ENCODE measurements at places on chromosomes 4 and X. TPM values are rescaled to one million over a fixed set of nuclear protein-coding genes. Genes with fewer than 3 reads are reported as not detected.

DNA sequence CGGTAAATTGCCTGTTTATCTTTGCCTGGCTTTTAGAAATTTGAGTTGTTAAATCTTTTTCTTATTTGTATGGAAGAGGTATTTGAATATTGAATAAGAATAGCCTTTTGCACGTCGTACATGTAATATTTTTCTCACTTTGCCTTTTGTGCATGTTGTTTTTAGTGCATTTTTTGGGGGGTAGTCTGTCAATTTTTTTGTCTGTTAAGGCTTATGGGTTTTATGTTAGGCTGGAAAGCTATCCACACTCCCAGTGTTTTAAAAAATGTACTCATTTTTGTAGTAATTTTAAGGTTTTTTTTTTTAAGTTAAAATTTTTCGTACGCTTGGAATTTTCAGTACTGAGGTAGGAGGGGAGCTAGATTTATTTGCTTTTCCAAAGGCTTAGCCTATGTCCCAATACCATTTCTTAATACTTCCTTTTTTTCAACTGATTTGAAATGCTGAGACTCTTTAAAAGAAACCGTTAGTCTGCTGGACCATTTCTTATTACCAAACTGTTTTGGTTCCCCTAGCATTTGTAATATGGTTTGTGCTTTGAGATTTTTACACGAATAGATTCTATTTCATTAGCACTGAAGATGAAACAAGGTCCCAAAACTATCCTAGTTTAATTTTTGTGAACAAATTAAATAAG is 1.3 kb downstream of the HERC5 start:
- no peak for DNase-seq
- peak overlapping the region; percentile 86 for H3K27ac ChIP-seq
- H3K36me3 ChIP-seq: peaks cover 1% of the 10 kb centered on the region
- H3K4me3 ChIP-seq: peak overlapping the region; percentile 89

DNA sequence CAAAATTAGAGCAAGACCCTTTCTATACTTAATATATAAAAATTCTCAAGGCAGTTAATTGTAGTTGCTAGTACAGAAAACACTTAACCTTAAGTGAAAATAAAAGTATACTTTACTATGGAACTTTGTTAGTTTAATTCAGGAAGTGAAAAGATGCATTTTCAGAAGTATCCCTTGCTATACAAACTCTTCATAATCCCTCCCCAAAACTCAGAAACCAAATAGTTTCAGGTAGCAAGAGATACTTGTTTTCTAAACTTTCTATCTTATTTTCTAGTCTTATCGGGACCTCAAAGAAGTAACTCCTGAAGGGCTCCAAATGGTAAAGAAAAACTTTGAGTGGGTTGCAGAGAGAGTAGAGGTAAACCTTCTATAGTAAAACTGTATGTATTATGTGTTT is 14.3 kb downstream of the PAICS start:
- no peaks in the 10 kb centered on the region for H3K27me3 ChIP-seq
- H3K36me3 ChIP-seq: peaks cover 14% of the 10 kb centered on the region
- no peaks in the 10 kb centered on the region for H3K4me1 ChIP-seq
- DNase-seq: no peak
- no peak overlapping the region for H3K4me3 ChIP-seq

GRCh38 chr4:174873931-174874330 is 44.2 kb upstream of the ADAM29 start:
- no peaks in the 10 kb centered on the region for H3K36me3 ChIP-seq
- DNase-seq: no peak
- no peak overlapping the region for H3K4me3 ChIP-seq
- no peak overlapping the region for H3K27ac ChIP-seq
- no peaks in the 10 kb centered on the region for H3K27me3 ChIP-seq

GRCh38 chr4:125787707-125788106 is 473.0 kb downstream of the FAT4 start:
- no peak overlapping the region for H3K4me3 ChIP-seq
- no peaks in the 10 kb centered on the region for H3K4me1 ChIP-seq
- no peak for DNase-seq
- H3K27ac ChIP-seq: no peak overlapping the region
- no peaks in the 10 kb centered on the region for H3K36me3 ChIP-seq

MTM1 gene
- total RNA-seq: 21.4 TPM

DNA sequence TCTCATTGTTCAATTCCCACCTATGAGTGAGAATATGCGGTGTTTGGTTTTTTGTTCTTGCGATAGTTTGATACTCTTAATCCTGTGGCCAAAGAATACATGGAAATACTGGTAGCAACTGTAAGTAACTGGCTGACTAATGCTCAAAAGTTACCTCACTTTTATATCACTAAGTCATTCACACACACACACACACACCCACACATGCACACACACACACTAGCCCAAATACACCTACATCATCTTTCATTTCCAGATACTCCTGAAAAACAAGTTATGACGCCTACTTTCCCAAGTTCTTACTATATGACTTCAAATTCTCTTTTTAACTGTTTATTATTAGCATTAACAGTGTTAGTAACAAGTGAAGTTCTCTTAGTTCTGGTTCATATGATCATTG is 101.3 kb downstream of the DCHS2 start:
- no peak for DNase-seq
- no peak overlapping the region for H3K27ac ChIP-seq
- H3K4me3 ChIP-seq: no peak overlapping the region
- H3K4me1 ChIP-seq: no peaks in the 10 kb centered on the region

FAM184B gene
- not detected for total RNA-seq

- H3K36me3 ChIP-seq: no peaks in the 10 kb centered on the region
- no peak for DNase-seq
- no peak overlapping the region for H3K27ac ChIP-seq
- H3K4me3 ChIP-seq: no peak overlapping the region
- no peaks in the 10 kb centered on the region for H3K27me3 ChIP-seq
These were observed 276.4 kb upstream of the BOD1L1 start for GRCh38 chr4:13903901-13904300.

RHOXF2 gene
- not detected for total RNA-seq

- H3K36me3 ChIP-seq: no peaks in the 10 kb centered on the region
- no peaks in the 10 kb centered on the region for H3K27me3 ChIP-seq
- no peak overlapping the region for H3K4me3 ChIP-seq
- H3K4me1 ChIP-seq: no peaks in the 10 kb centered on the region
These were observed 7.7 kb upstream of the STK32B start for GRCh38 chr4:5043579-5043978.

DNA sequence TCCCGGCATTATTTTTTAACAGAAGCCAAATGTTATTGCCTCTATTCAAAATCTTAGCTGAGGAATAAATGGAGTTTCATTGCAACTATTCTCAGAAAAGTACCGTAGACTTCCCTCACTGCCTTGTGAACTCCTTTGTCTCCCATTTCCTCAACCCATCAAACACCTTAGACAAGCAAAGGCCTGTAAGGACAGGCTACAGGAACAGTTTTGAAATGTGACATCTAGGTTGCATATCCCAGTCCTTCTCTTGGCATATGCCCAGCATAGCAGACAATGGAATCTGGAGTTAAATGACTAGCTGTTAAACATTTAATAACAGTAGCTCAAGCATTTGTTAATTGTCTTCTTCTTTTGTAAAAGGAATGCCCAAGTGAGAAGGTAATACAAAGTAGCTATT is 1371.7 kb downstream of the STIM2 start:
- H3K27me3 ChIP-seq: no peaks in the 10 kb centered on the region
- no peaks in the 10 kb centered on the region for H3K36me3 ChIP-seq
- no peaks in the 10 kb centered on the region for H3K4me1 ChIP-seq
- no peak overlapping the region for H3K4me3 ChIP-seq
- no peak for DNase-seq

DNA sequence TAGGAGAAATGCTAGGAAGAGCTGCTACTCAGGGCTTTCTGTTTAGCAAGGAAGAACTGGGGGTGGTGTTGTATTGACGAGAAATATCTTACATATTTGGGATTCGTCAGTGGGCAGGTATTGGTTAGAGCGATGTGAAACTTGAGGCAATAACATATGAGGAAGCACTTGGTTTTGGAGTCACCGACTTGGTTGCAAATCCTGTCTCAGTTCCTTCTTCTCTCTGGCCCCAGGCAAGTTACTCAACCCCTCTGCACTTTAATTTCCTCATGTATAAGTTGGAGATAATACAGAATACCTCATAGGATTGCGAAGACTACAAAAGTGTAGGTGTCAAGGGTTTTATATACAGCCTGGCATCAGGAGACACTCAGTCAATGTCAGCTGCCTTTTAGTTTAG is 34.1 kb downstream of the GPAT3 start:
- H3K4me1 ChIP-seq: no peaks in the 10 kb centered on the region
- no peaks in the 10 kb centered on the region for H3K27me3 ChIP-seq
- no peak overlapping the region for H3K4me3 ChIP-seq
- DNase-seq: no peak
- no peak overlapping the region for H3K27ac ChIP-seq

DNA sequence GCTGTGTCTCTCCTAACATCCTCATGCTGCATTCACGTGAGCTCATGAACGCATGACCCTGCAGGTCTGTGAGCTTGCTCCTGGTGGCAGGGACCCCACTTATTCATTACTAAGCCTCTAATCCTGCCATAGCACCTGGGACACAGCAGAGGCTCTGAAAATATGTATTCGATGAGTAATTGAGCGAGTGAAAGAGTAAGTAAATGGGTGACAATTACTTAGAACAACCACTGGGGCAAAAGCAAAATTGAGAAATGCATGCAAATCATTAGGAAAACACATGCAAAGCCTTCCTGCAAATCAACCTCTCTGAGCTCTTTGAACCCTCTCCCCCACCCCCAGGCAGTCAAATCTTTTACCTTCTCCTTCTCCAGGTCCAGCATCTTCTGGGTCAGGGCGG is 23.6 kb upstream of the C4orf50 start:
- no peak overlapping the region for H3K4me3 ChIP-seq
- H3K27me3 ChIP-seq: no peaks in the 10 kb centered on the region
- H3K36me3 ChIP-seq: no peaks in the 10 kb centered on the region
- no peak for DNase-seq
- H3K4me1 ChIP-seq: no peaks in the 10 kb centered on the region

DNA sequence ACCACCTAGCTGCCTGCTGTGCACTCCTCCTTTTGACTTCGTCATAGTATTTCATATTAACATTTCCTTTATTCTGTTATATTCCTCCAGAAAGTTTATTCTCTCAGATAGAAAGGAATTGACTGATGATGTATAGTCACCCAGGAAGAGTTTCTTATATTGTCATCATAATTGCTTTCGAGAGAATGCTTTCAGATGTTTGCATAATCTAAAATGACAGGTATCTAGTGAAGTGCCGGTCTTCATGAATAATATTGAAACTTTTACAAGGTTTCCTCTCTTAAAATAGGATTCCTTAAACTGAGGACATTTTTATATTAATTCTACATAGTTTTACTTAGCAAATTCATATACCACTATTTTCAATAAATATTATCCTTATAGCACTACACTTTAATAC is 10.1 kb downstream of the SEC24D start:
- no peak overlapping the region for H3K4me3 ChIP-seq
- peaks cover 37% of the 10 kb centered on the region for H3K4me1 ChIP-seq
- H3K36me3 ChIP-seq: peaks cover 10% of the 10 kb centered on the region
- no peak overlapping the region for H3K27ac ChIP-seq

DNA sequence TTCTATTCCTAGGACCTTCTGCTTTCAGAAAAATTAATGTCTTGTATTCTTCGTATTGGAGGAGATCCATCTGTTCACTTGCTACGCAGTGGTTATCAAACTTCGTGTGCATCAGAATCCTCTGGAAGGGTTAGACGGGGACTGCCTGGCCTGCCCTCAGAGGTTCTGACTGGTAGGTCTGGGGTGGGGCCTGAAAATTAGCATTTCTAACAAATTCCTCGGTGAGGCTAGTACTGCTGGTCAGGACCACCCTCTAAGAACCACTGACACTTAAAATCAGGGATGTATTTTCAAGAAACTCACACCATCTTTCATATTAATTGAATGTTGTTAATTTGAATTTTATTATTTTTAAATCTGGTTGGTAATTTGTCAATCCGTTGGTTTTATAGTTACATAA is 63.0 kb downstream of the MAPK10 start:
- H3K36me3 ChIP-seq: no peaks in the 10 kb centered on the region
- H3K4me1 ChIP-seq: no peaks in the 10 kb centered on the region

PHKA2 gene
- 26.5 TPM for total RNA-seq

DNA sequence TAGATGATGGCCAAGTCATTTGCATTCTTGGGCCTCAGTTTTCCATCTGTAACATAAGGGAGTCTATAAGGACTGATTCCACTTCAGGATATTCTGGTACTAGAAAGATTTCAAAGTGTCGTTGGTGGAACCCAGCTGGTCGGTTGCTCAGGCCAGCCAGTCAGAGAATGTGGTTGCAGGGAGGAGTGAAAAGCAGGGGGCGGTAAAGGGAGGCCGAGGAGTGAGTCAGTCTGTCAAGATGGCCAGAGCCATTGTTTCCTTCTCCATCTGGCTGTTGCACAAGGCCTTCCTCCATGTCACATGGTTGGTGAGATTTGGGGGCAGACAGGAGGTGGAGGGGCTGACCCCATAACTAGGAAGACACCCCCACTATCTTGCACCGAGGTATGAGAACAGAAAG is 38.2 kb downstream of the STARD8 start:
- H3K27me3 ChIP-seq: no peaks in the 10 kb centered on the region
- peak overlapping the region; percentile 58 for H3K4me3 ChIP-seq
- no peak for DNase-seq
- H3K36me3 ChIP-seq: no peaks in the 10 kb centered on the region

- DNase-seq: no peak
- no peak overlapping the region for H3K27ac ChIP-seq
- no peaks in the 10 kb centered on the region for H3K27me3 ChIP-seq
- H3K4me1 ChIP-seq: peaks cover 8% of the 10 kb centered on the region
- no peaks in the 10 kb centered on the region for H3K36me3 ChIP-seq
These were observed 8.9 kb upstream of the ZNF518B start for GRCh38 chr4:10466161-10466560.

SHROOM4 gene
- 24.2 TPM for total RNA-seq

- peaks cover 13% of the 10 kb centered on the region for H3K36me3 ChIP-seq
- H3K27ac ChIP-seq: no peak overlapping the region
- DNase-seq: no peak
- no peaks in the 10 kb centered on the region for H3K27me3 ChIP-seq
- H3K4me1 ChIP-seq: no peaks in the 10 kb centered on the region
- no peak overlapping the region for H3K4me3 ChIP-seq
These were observed 13.4 kb downstream of the RBMX start for GRCh38 chrX:136867096-136867491.

CYP2U1 gene
- 19.6 TPM for total RNA-seq

MAGED2 gene
- 184 TPM for total RNA-seq

DNA sequence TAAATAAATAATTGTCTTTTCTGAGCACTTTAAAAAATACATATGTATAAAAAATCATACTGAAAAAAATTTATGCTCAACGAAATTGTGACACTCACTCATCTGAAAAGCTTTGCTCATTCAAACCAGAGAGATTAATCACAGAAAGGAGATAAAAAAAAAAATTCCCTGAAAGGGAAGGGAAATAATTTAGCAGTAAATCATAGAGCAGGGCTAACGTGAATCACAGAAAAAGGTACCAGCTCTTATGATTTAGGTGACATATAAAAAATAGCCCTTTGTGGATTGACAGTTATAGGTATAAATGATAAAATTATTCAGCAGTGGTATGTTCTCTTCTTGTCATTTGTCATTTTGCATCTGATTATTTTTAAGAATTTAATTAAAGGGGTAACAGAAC is 552.7 kb upstream of the TENM3 start:
- no peak overlapping the region for H3K27ac ChIP-seq
- no peak for DNase-seq
- H3K4me1 ChIP-seq: no peaks in the 10 kb centered on the region
- no peak overlapping the region for H3K4me3 ChIP-seq
- no peaks in the 10 kb centered on the region for H3K27me3 ChIP-seq

GRCh38 chrX:13256603-13257002 is 63.2 kb downstream of the ATXN3L start:
- no peak overlapping the region for H3K4me3 ChIP-seq
- no peaks in the 10 kb centered on the region for H3K27me3 ChIP-seq
- no peaks in the 10 kb centered on the region for H3K36me3 ChIP-seq
- no peak for DNase-seq
- H3K27ac ChIP-seq: no peak overlapping the region

GABRB1 gene
- not detected for total RNA-seq

PABPC4L gene
- 2.2 TPM for total RNA-seq

CYSLTR1 gene
- 7.2 TPM for total RNA-seq

DOK7 gene
- 8.8 TPM for total RNA-seq
